Activated T-cell treated with anti-CD3 and anti-CD28 coated beads for 1 hour (primary cell): ENCODE measurements at places on chromosomes 2 and 18.

- DNase-seq, result no peak
Observed at GRCh38 chr2:56299171-56299691, 115.4 kb downstream of the CCDC85A start.

GRCh38 chr18:7844418-7844817, 277.3 kb downstream of the PTPRM start:
- DNase-seq, result no peak

DNA sequence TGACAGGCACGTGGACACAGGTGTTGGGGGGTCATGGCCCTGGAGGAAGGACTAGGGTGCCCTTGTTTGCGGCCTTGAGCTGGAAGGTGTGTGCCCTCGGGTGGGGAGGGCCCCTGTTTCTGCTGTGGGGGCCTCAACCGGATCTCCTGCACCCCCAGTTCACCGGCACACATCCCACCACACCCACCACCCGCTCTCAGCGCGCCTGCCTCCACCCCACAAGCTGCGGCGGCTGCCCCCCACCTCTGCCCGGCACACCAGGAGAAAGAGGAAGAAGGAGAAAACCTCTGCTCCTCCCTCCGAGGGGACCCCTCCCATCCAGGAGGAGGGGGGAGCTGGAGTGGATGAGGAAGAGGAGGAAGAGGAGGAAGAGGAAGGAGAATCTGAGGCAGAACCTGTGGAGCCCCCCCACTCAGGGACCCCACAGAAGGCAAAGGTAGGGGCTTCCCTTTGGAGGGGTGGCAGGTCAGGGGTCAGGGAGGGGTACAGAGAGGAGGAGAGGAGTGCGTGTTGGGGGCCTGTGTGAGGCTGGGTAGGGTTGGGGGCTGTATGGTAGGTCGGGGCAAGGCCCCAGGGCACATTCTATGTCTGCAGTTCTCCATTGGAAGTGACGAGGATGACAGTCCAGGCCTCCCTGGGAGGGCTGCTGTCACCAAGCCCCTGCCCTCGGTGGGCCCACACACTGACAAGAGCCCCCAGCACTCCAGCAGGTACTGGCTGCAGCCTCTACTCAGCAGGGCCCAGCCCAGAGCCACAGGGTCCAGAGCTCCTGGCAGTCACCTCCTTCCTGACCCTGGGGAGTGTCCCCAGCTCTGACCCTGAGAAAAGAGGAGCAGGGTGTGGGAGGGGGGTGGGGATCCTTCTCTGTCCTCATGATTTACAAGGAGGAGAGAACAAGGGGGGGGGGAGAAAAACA, 1.8 kb downstream of the SLC4A3 start:
- no peak for DNase-seq

DNA sequence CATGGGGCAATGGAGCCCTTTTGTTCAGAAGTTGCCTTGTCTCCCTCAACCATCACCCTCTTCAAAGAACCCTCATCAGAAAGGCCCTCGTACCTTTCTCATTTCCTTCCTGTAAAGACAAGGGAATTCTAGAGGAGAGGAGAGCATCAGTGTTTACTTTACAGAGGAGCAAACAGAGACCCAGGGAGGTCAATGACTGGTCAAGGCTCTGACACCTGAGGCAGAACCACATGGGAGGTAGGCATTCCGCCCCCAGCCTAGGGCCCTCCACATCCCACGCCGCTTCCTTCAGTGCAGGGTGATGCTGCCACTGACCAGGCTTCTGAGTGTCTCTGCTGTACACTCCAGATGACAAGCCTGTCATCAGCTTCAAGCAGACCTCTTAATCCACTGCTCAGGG, 104.7 kb downstream of the NRP2 start:
- no peak for DNase-seq

GRCh38 chr2:144086965-144087364, 433.0 kb downstream of the ZEB2 start:
- no peak for DNase-seq

DNA sequence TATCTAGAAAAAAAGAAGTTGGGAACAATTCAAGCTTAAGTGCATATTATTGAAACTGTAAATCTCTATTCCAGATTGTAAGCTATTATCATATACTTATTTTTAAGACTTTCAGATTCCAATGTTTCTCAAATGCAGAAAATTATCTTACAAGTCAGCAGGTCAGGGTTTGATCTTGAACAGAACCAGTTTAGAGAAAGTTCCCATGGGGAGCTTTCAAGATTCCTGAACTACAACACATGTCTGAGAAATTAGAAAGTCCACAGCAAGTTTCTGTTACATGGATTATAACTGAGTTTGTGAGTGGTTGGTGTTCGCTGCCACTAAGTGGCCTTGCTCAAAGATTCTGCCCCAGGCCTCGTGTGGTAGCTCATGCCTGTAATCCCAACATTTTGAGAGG, 31.6 kb upstream of the SP3 start:
- no peak for DNase-seq

DNA sequence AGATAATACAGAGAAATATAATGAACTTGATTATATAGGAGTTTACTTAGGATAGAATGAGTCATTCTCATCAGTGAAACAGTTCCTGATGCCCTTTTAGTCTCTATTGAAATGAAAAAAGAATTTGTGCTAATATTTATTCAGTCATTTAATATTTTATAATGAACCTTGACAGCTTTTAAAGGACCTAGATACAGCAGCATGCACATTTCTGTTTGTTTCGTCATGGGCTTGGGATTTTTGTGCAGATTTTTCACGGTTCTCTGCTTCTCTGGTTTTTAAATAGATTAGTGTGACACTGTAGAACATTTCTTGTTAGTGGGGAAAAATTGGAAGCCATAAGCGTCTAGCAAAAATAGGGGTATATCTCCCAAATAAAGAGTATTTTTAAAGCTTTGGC, 60.7 kb downstream of the NABP1 start:
- DNase-seq, result no peak
